ENCODE measurements at places on chromosomes 16 and 17.
A peak's percentile ranks its signal among the peaks of the same experiment; 100 is the strongest.

- H3K27me3 ChIP-seq, result peaks cover 26% of the 10 kb centered on the region
- no peaks in the 10 kb centered on the region for H3K36me3 ChIP-seq
- no peak overlapping the region for H3K4me3 ChIP-seq
- no peaks in the 10 kb centered on the region for H3K4me1 ChIP-seq
Observed at GRCh38 chr17:78640700-78641099, 63.5 kb upstream of the DNAH17 start.

DNA sequence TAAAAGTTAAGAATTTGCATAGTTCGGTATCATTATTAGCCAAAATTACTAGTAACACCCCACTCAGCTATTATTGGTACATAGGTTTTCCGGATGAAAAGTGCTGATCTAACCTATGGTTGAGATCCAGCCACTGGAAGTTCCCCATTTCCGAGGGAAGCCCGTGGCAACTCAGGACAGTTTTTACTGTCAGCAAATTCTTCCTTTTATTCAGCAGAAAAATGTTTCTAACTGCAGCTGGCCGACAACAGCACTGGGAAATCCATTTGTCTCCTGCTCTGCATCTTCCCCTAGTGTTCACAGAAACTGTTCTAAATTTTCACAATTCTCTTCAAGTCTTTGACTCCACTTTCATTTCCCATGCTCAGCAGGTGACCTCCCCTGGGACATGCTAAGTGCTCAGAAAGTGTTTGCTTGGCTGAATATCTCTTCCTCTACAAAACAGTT lies 15.5 kb upstream of the MMD start:
- H3K4me1 ChIP-seq, result no peaks in the 10 kb centered on the region
- no peaks in the 10 kb centered on the region for H3K27me3 ChIP-seq
- no peak overlapping the region for H3K4me3 ChIP-seq
- no peak for DNase-seq

DNA sequence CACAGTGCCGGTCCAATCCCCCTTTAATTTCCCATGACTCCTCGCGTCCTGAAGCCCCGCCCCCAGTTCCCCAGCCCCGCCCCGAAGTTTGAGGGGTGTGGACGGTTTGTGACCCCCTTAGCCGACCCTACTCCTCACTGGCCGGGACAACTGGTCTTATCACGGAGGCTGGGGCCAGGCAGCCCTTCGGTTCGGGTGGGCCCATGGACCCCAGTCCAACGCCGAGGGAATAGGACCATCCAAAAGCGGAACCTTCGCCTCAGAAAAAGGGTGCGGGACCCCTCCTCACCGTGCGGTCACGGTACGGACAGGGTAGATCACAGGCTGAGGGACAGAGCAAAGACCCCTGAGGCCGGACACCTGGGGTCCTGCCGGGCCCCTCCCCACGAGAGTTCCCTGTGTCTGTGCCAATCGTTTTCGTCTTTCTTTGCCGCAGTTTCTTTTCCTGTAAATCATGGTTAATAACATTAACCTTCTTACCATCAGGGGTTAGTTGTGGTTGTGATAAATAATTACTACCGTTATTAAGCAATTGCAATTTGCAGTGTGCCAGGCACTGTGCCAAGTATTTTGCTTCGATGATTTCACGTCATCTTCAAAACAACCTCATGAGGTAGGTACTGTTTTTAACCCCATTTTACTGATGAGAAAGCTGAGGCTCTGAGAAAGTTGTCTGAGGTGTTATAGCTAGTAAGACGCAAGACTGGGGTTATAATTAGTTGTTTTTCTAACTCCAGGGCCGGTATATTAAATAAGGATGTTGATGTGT lies 543 bp downstream of the TMUB2 start:
- peak; percentile 88 for DNase-seq
- H3K4me3 ChIP-seq, result peak overlapping the region; percentile 93
- H3K4me1 ChIP-seq, result peaks cover 23% of the 10 kb centered on the region
- peak overlapping the region; percentile 97 for H3K27ac ChIP-seq
- peaks cover 50% of the 10 kb centered on the region for H3K36me3 ChIP-seq

GRCh38 chr17:41498276-41498675 lies 7.1 kb downstream of the KRT13 start:
- H3K36me3 ChIP-seq, result no peaks in the 10 kb centered on the region
- no peak for DNase-seq
- H3K27me3 ChIP-seq, result no peaks in the 10 kb centered on the region
- H3K4me3 ChIP-seq, result no peak overlapping the region
- H3K27ac ChIP-seq, result peak overlapping the region; percentile 32
- H3K4me1 ChIP-seq, result peaks cover 65% of the 10 kb centered on the region

DNA sequence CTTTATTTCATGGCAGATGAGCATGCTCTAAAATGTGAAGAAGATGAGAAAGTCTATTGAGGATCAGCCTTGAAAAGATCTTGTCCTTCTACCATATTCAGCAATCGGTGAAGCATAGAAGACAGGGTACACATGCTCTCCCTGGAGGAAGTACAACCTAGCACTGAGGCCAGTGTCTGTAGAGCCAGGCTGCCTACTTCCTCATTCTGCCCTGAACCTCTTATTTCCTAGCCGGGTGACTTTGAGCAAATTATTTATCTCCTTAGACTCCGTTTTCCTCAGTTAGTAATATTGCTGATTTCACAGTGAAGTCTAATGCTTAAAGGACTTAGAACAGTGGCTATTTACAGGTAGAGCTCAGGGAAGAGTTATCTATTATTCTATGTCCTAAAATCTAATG lies 58.4 kb downstream of the TMEM100 start:
- H3K27ac ChIP-seq, result no peak overlapping the region
- H3K27me3 ChIP-seq, result no peaks in the 10 kb centered on the region
- no peaks in the 10 kb centered on the region for H3K36me3 ChIP-seq

- no peaks in the 10 kb centered on the region for H3K36me3 ChIP-seq
- H3K4me1 ChIP-seq, result no peaks in the 10 kb centered on the region
- H3K27me3 ChIP-seq, result peaks cover 25% of the 10 kb centered on the region
- H3K27ac ChIP-seq, result no peak within 1 kb of the TSS
- H3K4me3 ChIP-seq, result no peak within 1 kb of the TSS
- peak; percentile 66 for DNase-seq
Observed at GRCh38 chr17:31391496-31391949, at the start of gene RAB11FIP4. TSS of gene RAB11FIP4 (plus strand) at chr17:31391675. CDS start at chr17:31391853, 178 bp downstream.

DNA sequence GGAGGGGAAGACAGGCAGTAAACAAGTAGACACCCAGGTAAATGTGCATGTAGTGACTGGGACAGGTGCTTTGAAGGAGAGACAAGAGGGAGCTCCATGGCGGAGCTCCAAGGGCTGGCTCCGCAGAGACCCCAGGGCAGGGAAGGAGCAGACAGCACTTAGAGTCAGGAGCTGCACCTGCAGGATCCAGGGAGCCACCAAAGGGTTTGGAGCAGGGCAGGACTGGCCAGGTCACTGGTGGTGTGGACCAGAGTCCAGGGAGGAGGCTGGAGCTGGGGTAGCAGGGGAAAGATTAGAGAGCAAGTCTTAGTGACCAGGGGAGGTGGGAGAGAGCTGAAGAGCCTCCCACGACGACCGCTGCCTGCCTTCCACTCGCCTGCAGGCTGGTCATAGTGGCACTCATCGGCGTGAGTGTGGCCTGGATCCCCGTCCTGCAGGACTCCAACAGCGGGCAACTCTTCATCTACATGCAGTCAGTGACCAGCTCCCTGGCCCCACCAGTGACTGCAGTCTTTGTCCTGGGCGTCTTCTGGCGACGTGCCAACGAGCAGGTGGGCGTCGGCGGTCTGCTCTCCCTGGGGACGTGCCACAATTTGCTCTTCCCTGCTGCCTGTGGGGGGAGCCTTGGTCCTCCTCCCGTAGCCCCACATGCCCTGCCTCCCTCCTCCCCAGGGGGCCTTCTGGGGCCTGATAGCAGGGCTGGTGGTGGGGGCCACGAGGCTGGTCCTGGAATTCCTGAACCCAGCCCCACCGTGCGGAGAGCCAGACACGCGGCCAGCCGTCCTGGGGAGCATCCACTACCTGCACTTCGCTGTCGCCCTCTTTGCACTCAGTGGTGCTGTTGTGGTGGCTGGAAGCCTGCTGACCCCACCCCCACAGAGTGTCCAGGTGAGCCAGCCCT lies 14.7 kb upstream of the FAM83G start:
- H3K27ac ChIP-seq, result no peak overlapping the region
- H3K36me3 ChIP-seq, result no peaks in the 10 kb centered on the region
- no peaks in the 10 kb centered on the region for H3K27me3 ChIP-seq
- H3K4me3 ChIP-seq, result no peak overlapping the region

DNA sequence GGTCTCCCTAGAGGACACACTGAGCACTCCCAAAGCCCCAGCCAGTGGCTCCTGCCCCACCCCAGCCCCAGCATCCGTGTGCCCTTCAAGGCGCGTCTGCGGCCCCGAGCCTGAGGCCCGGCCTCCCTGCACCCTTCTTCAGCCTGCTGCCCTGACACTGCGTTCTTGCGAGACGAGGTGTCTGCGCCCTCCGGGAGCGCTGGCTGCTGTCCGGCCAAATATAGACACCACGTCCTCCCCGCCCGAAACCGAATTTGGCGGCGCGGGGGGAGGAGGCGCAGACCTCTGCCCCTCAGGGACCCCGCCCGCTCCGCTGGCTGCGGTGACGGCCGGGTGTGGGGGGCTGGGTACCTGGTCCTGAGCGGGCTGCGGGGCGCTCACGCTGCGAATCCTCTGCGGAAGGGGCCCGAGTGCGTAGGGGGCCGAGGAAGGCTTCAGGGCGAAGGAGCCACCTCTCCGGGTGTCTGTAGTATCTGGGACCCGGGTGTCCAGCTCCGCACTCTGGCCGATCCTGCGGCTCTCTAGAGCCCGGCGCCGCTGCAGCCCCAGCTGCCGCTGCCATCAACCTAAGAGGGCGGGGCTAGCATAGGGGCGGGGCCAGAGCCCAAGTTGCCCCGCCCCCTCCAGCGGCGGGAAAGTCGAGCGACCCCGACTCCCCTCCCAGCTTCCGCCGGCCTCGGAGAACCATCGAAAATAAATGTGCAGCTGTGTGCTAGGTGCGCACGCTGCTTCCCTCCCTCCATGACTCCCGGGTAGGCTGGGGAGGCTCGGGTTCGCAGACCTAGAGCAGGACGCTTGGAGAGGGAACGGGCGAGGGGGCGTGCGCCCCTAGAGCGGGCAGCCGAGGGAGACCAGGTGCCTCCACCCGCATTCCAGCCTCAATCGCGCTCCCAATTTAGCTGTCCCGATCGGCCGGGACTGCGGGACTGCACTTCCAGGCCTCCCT lies at the start of gene CORO6:
TSS of gene CORO6 (minus strand) at position 576 of the 946 bp plus-strand sequence. CDS start 1,491 bp downstream, outside the sequence.
- no peaks in the 10 kb centered on the region for H3K27me3 ChIP-seq
- DNase-seq, result peak; percentile 93
- H3K4me1 ChIP-seq, result peaks cover 18% of the 10 kb centered on the region
- H3K4me3 ChIP-seq, result peak within 1 kb of the TSS; percentile 63
- H3K36me3 ChIP-seq, result no peaks in the 10 kb centered on the region

DNA sequence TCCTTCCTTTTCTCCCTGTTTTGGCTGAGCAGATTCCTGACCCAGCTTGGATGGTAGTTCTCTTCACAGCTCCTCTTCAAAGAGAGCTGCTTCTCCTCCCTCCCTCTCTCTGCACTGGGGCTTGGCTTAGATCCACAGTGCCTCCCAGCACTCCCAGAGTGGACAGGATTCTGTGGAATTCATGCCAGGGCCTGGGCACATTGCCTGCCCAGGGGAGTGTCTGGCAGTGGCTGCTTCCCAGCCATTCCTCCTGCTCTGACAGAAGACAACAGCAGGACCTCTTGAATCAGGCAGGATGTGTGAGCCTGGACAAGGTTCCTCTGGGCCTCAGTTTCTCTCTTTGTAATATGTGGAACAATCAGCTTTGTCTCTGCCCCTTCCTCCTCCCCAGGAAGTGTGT lies 4.5 kb upstream of the MMP28 start:
- peaks cover 10% of the 10 kb centered on the region for H3K4me1 ChIP-seq
- DNase-seq, result no peak
- no peak overlapping the region for H3K4me3 ChIP-seq
- H3K27ac ChIP-seq, result no peak overlapping the region

DNA sequence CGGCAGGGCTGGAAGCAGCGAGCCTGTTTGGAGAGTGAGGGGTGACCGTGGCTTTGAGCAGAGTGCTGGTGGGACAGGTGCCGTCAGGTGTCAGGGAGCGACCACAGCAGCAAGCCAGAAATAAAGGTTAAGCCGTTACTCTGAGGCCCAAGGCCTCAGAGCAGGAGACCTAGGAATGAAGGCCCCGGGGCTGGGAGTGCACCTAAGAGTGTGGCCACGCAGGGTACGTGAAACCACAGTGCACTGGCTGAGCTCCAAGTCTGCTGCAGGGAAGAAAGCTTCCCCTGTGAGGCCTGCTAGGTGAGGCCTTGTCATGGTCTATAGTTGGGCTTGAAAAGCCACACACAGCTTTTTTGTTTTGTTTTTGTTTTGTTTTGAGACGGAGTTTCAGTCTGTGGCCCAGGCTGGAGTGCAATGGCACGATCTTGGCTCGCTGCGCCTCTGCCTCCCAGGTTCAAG lies 8.7 kb downstream of the CLUAP1 start:
- peaks cover 7% of the 10 kb centered on the region for H3K4me1 ChIP-seq
- no peaks in the 10 kb centered on the region for H3K36me3 ChIP-seq
- DNase-seq, result peak; percentile 12
- H3K4me3 ChIP-seq, result no peak overlapping the region
- H3K27me3 ChIP-seq, result no peaks in the 10 kb centered on the region

DNA sequence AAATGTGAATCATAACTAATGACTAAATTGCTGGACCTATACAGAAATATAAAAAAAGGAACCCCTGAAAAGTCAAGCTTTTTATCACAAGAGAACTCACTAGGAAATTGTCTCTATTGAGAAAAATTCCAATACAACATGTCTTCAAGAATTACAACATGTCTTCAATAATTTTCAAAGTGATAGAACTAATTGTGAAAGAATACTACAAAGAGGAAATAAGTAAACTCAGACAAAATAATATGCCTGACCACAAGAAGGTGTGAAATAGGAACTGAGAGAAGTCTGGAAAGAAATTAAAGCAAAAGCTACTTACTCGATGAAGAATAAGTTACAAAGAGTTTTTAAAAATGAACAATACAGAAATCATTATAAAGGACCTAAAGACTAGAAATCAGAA lies 29.9 kb upstream of the OR1G1 start:
- no peaks in the 10 kb centered on the region for H3K4me1 ChIP-seq
- H3K27ac ChIP-seq, result no peak overlapping the region
- no peaks in the 10 kb centered on the region for H3K27me3 ChIP-seq
- H3K36me3 ChIP-seq, result no peaks in the 10 kb centered on the region
- no peak overlapping the region for H3K4me3 ChIP-seq

DNA sequence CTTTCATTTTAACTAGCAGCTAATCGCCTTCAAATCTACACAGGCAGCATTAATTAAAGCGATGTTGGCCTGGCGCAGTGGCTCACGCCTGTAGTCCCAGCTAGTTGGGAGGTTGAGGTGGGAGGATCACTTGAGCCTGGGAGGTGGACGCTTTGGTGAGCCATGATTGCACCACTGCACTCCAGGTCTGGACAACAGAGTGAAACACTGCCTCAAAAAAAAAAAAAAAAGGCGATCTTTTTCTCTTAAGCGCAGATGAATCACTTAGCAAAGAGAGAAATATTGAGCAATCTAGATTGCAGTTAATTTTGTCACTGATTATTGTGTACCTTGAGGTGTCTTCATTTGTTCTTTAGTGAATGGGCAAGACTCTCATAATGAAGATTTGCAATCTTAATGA lies 12.4 kb downstream of the SNTB2 start:
- no peak for DNase-seq
- H3K4me3 ChIP-seq, result no peak overlapping the region
- no peaks in the 10 kb centered on the region for H3K36me3 ChIP-seq
- no peak overlapping the region for H3K27ac ChIP-seq

- H3K4me1 ChIP-seq, result no peaks in the 10 kb centered on the region
- no peak overlapping the region for H3K27ac ChIP-seq
- no peak for DNase-seq
- H3K27me3 ChIP-seq, result peaks cover 45% of the 10 kb centered on the region
- no peak overlapping the region for H3K4me3 ChIP-seq
Observed at GRCh38 chr17:48760411-48760810, 31.9 kb upstream of the HOXB13 start.

Measured in K562 (cell line).